CD4-positive, alpha-beta T cell (primary cell): ENCODE measurements at places on chromosomes 4 and X. TPM values are rescaled to one million over a fixed set of nuclear protein-coding genes. Genes with fewer than 3 reads are reported as not detected.

MPC1L gene
- not detected for total RNA-seq

GRCh38 chr4:40976343-40976742, 226.6 kb downstream of the NSUN7 start:
- DNase-seq = no peak

- no peak for DNase-seq
Observed at GRCh38 chrX:79169484-79169883, 25.0 kb downstream of the GPR174 start.

GRCh38 chr4:85722807-85723206, 247.9 kb downstream of the ARHGAP24 start:
- DNase-seq = no peak

DNA sequence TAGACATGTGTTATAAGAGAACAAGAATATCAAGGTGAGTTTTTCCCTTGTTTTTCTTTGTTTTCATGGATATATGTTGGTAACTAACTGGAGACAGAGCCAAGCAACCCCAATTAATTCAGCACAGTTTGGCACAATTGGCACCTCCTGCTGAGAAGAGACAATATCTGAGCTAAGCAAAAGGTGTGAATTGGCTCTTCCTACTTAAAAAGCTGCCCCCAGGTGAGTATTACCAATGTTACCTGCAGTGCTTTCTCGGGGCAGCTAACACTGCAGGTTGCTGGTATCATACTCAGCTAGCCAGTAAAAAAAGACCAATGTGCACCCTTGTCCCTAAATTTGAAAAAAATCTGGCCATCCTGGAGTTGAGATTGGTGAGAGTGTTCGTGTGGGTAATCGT, 871.2 kb upstream of the TENM3 start:
- no peak for DNase-seq

DNA sequence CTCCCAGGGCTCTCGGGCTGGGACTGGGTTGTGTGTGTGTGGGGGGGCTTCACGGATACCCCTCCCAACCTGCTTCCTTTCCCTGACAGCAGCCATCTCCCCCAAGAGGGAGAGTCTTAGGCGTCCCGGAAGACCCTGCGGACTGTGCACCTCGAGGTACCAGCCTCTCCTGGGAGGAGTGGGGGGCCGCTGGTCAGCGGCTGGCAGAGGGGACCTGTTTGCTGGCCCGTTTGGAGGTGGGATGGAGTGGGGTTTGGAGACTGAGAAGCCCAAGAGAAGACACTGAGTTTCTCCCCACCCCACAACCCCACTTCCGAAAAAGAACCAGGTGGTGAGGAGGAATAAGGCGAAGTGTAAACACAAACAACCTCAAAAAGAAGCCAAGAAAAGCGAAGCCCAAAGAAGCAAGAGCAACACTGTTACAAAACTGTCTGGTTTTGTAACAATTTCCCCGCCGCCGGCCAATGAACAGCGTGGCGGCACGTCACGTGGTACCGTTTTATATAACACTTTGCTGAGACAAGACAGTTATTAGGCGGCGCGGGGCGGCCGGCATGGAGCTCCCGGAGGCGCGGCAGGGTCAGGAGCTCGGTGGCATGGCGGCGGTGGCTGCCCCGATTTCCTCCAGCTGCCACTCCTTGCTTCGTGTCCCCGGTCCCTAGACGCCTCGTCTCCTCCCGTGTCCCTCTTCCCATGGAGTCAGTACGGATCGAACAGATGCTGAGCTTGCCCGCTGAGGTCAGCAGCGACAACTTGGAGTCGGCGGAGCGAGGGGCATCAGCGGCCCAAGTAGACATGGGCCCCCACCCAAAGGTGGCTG, at the start of gene LONRF3:
TSS of gene LONRF3 (plus strand) at position 531 of the 820 bp plus-strand sequence. CDS start at position 694, 163 bp downstream.
- peak; percentile 86 for DNase-seq

DNA sequence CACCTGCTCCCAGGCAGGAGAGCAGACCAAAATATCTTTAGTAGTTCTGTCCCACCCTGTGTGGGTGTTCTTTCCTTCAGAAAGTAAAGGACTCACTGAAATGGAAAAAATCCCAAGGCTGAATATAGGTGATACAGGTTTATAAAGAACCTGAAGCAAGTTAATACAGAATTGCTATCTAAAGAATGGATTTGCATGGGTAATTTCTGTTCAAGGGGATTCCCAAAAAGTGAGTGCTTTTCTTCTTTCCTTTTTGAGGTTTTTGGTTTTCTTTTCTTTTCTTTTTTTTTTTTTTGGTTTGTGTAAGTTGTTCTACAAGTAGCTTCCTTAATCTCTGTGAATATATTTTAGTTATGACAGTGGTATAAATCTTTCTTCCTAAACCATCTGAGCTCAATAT, 560.7 kb upstream of the BOD1L1 start:
- no peak for DNase-seq

- DNase-seq = no peak
Observed at GRCh38 chr4:107333518-107333917, 297.4 kb upstream of the DKK2 start.
